ENCODE measurements at places on chromosomes 4 and X.

- no peaks in the 10 kb centered on the region for H3K4me1 ChIP-seq
- H3K27me3 ChIP-seq, result no peaks in the 10 kb centered on the region
- no peak overlapping the region for H3K4me3 ChIP-seq
- no peak overlapping the region for H3K27ac ChIP-seq
- DNase-seq, result no peak
- H3K36me3 ChIP-seq, result peaks cover 3% of the 10 kb centered on the region
These were observed 49.8 kb downstream of the SCLT1 start for GRCh38 chr4:129043523-129043922.

GRCh38 chr4:88599298-88599697 is 7.0 kb downstream of the HERC3 start:
- no peak for DNase-seq
- H3K27me3 ChIP-seq, result peaks cover 1% of the 10 kb centered on the region
- peaks cover 21% of the 10 kb centered on the region for H3K4me1 ChIP-seq
- no peak overlapping the region for H3K27ac ChIP-seq
- H3K36me3 ChIP-seq, result peaks cover 5% of the 10 kb centered on the region

DNA sequence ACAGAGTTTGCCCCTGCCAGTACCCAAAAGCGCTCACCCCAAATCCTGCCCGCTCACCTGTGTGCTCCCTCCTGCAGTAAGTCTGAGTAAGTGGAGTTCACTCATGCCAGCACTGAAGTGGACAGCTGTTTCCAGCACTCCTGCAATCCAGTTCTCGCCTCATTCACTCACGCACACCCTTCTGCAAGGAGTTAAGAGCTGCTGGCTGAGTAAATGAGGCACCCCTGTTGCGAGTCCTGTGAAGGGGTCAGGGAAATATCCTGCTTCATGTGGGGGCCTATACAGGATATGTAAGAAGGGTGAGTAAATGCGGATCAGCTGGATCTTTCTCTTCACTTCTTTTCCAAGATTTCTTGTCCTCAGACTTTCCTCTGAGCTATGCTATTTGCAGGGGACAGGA is 23.5 kb downstream of the CXCL8 start:
- no peaks in the 10 kb centered on the region for H3K36me3 ChIP-seq
- no peak for DNase-seq
- H3K4me3 ChIP-seq, result no peak overlapping the region

- H3K4me3 ChIP-seq, result no peak overlapping the region
- H3K27me3 ChIP-seq, result peaks cover 2% of the 10 kb centered on the region
- H3K27ac ChIP-seq, result no peak overlapping the region
These were observed 16.4 kb upstream of the DYNLT3 start for GRCh38 chrX:37863728-37864127.

DNA sequence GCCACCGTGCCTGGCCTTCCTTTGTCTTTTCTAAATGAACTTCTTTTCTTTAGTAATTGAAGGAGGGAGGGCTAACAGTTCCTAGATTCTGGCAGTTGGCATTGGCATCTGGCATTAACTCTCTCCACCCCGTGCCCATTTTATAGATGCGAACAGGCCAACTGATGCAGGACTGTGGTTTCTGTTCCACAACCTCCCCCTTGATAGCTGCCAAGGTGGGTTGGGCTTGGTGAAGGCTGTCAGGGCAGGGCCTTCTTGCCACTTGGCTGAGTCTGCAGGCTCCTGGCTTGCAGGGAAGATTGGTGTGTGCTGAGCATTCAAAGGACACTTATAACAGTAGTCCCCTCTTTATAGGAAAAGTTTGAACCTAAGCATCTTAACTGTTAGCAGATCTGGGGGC is 4.3 kb downstream of the SOWAHD start:
- no peak overlapping the region for H3K27ac ChIP-seq
- peaks cover 2% of the 10 kb centered on the region for H3K27me3 ChIP-seq
- H3K4me1 ChIP-seq, result peaks cover 2% of the 10 kb centered on the region
- DNase-seq, result no peak

- H3K36me3 ChIP-seq, result no peaks in the 10 kb centered on the region
- peak overlapping the region; percentile 89 for H3K27ac ChIP-seq
- DNase-seq, result no peak
These were observed 20.5 kb downstream of the UGT2B7 start for GRCh38 chr4:69116645-69117321.

GRCh38 chr4:133938061-133938460 is 263.5 kb downstream of the PABPC4L start:
- H3K4me1 ChIP-seq, result peaks cover 4% of the 10 kb centered on the region
- H3K4me3 ChIP-seq, result no peak overlapping the region
- H3K27me3 ChIP-seq, result peaks cover 3% of the 10 kb centered on the region
- no peaks in the 10 kb centered on the region for H3K36me3 ChIP-seq
- DNase-seq, result no peak

DNA sequence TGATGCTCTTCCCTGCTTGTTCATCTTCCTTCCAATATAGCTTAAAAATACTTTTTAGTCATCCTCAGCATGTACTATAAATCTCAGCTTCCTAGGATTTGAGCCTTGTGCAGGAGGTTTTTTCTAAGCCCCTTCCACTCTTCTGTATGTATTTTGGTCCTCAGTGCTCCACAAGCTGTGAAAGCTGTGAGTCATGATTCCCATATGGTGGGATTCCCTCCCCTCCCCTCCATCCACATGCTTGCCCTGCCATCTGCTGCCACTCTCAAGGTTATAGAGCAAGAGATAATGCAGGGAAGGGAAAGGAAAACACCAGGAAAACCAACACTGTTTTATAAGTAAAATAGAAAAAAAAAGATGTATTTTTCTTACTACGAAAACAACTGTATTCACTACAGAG is 58.5 kb upstream of the AP1S2 start:
- DNase-seq, result no peak
- no peak overlapping the region for H3K27ac ChIP-seq
- no peaks in the 10 kb centered on the region for H3K36me3 ChIP-seq
- no peak overlapping the region for H3K4me3 ChIP-seq
- H3K4me1 ChIP-seq, result peaks cover 3% of the 10 kb centered on the region
- H3K27me3 ChIP-seq, result no peaks in the 10 kb centered on the region

- no peak within 1 kb of the TSS for H3K4me3 ChIP-seq
- H3K4me1 ChIP-seq, result no peaks in the 10 kb centered on the region
- no peaks in the 10 kb centered on the region for H3K27me3 ChIP-seq
- H3K27ac ChIP-seq, result no peak within 1 kb of the TSS
- DNase-seq, result no peak
These were observed at the start of gene TLR1 for GRCh38 chr4:38804654-38805295. Gene TLR1, minus strand, starts transcription at chr4:38804791. Its CDS starts 5,960 bp downstream, at chr4:38798831.

DNA sequence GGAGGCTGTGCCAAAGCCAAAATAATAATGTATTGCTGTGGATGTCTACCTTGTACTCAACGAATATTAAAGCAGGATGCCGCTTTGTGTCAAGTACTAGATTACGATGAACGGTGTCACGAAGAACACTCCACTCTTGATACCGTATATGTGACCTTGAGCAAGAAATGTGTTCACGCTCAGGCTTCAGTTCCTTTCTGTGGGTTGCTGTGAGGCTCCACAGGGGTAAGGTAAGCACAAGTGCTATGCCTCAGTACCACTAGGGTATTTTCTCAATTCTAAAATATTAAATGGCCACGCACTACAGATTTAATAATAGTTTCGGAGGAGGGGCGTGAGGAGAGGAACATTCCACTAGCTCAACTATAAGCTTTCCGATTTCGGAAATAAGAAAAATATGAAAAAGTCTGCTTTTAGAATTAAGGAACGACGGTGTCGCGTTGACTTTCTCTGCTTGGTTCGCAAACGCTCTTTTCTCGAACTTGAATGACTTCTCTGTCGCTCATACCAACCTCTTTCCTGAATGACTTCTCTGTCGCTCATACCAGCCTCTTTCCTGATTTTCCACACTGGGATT is 607 bp upstream of the SCOC start:
- DNase-seq, result no peak
- no peaks in the 10 kb centered on the region for H3K36me3 ChIP-seq
- no peak overlapping the region for H3K27ac ChIP-seq
- no peak overlapping the region for H3K4me3 ChIP-seq
- H3K4me1 ChIP-seq, result peaks cover 14% of the 10 kb centered on the region
- peaks cover 4% of the 10 kb centered on the region for H3K27me3 ChIP-seq

DNA sequence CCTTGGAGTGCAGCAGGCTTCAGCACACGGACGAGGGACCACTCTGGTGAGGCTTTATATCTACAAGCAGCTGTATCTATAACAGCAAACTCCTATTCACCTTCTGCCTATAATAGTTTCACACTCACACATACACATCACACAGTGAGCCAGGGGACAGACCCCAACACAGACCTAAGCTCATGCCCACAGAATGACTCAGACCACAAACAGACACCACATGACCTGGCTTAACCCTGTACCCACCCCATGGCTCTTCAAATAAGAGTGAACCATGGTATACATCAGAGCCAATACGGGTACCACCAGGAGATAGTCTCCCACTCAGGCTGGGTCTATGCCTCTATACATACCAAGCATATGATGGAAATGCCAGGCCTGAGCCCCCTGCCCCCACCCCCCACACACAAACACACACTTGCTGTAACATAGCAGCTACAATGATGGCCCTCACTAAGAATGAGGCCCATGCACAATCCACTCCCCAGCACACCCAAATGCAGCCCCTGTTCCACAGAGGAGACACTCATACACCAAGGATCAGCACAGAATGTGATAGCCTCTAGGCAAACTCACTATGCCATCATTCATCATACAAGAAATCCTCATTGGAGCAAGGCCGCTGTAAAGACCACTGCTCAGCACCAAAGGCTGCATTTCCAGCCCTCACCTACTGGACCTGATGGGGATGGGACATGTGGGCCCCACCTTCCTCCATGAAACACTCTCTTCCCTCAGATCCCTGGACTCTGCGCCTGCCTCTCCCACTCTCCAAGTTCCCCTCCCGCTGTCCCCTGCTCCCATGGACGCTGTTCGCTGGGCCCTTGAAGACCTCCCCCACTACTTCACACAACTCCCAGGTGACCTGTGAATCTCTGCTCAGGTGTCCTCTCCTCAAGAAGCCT is 62.1 kb upstream of the XIAP start:
- no peaks in the 10 kb centered on the region for H3K4me1 ChIP-seq
- H3K4me3 ChIP-seq, result no peak overlapping the region
- no peaks in the 10 kb centered on the region for H3K27me3 ChIP-seq
- DNase-seq, result no peak
- no peaks in the 10 kb centered on the region for H3K36me3 ChIP-seq

DNA sequence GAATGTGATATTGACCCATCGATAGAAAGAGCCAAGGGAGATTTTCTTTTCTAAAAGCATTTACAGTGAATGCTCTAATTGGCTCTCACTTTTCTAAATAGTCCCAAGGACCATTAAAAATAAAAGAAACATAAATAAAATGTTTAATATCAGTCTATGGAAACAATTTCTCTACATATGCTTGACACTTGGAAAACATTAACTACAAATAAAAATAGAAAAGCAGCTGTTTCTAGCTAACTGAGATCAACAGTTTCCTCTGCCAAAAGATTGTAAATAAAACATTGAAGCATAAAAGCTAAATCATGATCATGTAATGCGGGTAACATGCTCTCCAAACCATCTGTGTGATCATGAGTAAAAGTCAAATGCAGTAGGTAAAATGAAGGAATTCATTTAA is 49.7 kb downstream of the CORIN start:
- H3K36me3 ChIP-seq, result no peaks in the 10 kb centered on the region
- H3K4me3 ChIP-seq, result no peak overlapping the region
- H3K27ac ChIP-seq, result no peak overlapping the region
- H3K27me3 ChIP-seq, result no peaks in the 10 kb centered on the region
- DNase-seq, result no peak

DNA sequence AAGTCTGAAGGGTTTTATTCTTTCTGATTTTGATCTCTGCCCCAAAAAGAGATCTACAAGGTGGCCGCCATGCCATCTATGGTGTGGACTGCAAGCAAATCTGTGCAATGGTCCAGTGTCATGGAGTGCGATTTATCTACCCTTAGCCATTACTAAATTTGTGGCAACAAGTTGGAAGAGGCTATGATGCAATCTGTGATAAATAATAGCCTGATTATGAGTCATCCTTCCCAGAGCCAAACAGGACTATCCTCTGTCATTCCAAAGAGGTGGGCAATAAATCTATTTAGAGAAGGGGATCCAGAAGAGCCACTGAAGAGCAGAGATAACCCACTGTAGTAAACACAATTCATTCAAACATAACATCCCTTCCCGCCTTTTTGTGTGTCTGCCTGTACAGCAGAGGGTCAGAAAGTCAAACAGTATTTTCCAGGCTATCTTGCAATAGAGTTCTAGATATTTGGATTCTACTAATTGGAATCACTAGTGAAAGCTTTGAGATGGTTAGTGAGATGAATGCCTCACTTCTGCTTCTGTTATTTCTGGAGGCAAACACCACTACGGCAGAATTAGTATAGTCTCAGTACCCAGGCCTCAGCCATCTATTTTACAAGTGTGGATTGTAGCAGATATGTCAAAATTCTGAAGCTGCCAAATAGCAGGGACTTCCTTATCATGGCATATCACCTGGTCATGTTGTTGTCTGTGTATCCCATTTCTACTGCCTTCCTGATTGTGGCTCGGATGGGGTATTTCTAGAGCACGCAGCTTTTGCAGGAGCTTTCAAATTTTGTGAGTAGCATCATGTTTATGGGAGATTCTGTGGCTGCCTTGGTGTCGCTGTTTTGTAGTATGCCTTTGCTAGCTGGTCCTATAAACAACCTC is 192.0 kb downstream of the SMIM20 start:
- no peak for DNase-seq
- no peaks in the 10 kb centered on the region for H3K36me3 ChIP-seq
- H3K27ac ChIP-seq, result no peak overlapping the region
- peaks cover 1% of the 10 kb centered on the region for H3K27me3 ChIP-seq

GRCh38 chr4:129092631-129093190 is 628 bp downstream of the SCLT1 start:
- DNase-seq, result no peak
- no peaks in the 10 kb centered on the region for H3K36me3 ChIP-seq

GRCh38 chrX:52574416-52575275 is 57.8 kb upstream of the XAGE1B start:
- no peak overlapping the region for H3K4me3 ChIP-seq
- H3K27me3 ChIP-seq, result no peaks in the 10 kb centered on the region
- DNase-seq, result peak; percentile 27
- no peaks in the 10 kb centered on the region for H3K36me3 ChIP-seq
- peaks cover 14% of the 10 kb centered on the region for H3K4me1 ChIP-seq

- no peaks in the 10 kb centered on the region for H3K36me3 ChIP-seq
- no peaks in the 10 kb centered on the region for H3K4me1 ChIP-seq
- DNase-seq, result no peak
- H3K27me3 ChIP-seq, result peaks cover 2% of the 10 kb centered on the region
- no peak overlapping the region for H3K27ac ChIP-seq
These were observed 90.7 kb upstream of the GPC3 start for GRCh38 chrX:134075894-134076718.

DNA sequence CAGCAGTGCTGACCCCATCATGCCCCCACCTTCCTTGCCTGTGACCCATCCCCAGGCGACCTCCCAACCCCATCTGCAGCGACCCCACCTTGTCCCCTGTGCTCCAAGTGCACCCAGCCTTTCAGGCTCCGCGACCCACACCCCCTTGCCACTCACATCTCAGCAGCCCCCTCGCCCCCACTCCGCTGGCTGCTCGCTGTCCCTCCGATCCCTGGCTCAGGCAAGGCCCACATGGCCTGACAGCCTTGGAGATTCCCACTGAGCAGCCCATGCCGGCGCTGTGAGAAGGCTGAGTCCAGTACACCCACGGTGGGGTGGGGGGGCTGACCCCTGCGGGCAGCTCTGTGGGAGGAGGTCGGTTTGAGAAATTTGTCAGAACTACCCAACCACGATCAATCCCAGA is 9.1 kb downstream of the ZFYVE28 start:
- H3K36me3 ChIP-seq, result peaks cover under 1% of the 10 kb centered on the region
- no peak overlapping the region for H3K27ac ChIP-seq
- H3K4me1 ChIP-seq, result peaks cover 15% of the 10 kb centered on the region
- peaks cover 14% of the 10 kb centered on the region for H3K27me3 ChIP-seq
- DNase-seq, result no peak

Data from endothelial cell (in vitro differentiated cells).